ENCODE measurements at places on chromosomes 16 and 17. TPM values are rescaled to one million over a fixed set of nuclear protein-coding genes. Genes with fewer than 3 reads are reported as not detected.

The ZC3H7A gene
- 95.1 TPM for total RNA-seq

The PSMC3IP gene
- total RNA-seq: 28.9 TPM

The TUBB3 gene
- 0.40 TPM for total RNA-seq

The ZNF668 gene
- total RNA-seq: 9.9 TPM

The SCIMP gene
- total RNA-seq: not detected
